Epithelial cell of esophagus (primary cell): ENCODE measurements at places on chromosomes 3 and 15.
A peak's percentile ranks its signal among the peaks of the same experiment; 100 is the strongest.

GRCh38 chr3:107323723-107324122 is 53.5 kb upstream of the CCDC54 start:
- DNase-seq: no peak

GRCh38 chr3:60274646-60275045 is 976.6 kb downstream of the FHIT start:
- no peak for DNase-seq

DNA sequence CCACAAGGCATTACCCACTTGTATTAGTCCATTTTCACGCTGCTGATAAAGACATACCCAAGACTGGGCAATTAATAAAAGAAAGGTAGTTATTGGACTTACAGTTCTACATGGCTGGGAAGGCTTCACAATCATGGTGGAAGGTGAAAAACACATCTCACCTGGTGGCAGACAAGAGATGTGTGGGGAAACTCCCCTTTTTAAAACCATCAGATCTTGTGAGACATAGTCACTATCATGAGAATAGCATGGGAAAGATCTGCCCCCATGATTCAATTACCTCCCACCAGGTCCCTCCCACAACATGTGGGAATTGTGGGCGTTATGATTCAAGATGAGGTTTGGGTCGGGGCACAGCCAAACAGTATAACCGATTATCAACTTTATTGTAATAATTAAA is 17.0 kb upstream of the CMC1 start:
- DNase-seq: no peak

- peak; percentile 84 for DNase-seq
Measured at GRCh38 chr15:63339006-63339766, 42.5 kb downstream of the CA12 start.

DNA sequence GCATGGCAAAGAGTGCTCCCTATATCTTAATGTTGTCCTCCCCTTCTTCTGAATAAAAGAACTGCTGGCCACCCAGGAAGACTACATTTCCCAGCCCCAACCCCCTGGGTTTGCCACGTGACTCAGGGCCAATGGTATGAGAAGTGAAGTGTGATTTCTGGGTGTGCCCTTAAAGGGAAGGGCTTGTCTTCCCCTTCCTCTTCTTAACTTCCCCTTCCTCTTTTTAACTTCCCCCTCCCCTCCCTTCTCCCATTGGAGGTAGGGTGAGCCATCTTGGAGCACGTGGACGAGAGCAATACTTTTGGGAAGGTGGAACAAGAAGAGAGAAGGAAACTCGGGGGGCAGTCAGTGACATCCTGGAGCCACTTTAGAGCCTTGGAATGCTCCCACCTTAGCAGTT is 6.8 kb upstream of the KBTBD12 start:
- DNase-seq: no peak

- peak; percentile 10 for DNase-seq
Measured at GRCh38 chr3:65951836-65952505, 86.7 kb downstream of the MAGI1 start.

DNA sequence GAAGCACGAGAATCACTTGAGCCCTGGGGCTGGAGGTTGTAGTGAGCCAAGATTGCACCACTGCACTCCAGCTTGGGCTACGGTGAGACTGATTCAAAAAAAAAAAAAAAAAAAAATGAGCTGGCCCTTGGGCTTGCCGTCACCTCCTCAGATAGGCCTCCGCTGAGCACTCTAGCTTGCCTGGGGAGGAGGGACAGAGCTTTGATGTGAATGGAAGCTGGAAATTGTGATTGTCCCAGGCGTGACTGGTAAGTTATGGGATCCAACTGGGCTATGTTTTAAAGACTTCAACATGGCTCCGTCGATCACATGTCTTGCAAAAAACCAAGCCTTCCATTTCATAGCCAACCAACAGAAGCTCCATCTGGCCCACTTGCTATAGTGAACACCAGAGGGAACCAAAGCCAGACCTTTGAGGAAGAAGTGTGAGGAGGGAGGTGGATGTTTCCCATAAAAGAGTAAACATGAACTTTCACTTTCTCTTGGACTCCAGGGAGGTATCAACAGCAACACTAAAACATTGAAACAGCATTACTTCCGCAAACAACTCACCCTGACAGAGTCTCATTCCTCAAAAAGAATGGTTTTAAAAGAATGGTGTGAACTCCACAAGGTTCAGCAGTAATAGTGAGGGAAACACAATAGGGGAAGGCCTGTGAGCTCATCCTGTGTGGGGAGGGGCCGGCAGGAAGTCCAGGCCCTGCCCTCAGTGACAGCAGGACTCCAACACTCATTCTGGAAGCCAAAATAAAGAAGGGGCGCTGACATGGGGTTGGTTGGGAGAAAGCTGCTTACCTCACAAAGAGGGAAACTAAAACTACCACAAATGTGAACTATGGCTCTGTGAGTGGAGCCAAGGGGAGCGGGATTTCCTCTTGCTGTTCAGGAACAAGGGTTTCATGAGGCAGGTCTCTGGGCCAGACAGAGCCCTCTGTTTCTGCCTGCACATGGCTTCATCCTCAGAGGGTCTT is 59.2 kb upstream of the IL12A start:
- DNase-seq: peak; percentile 31

- DNase-seq: no peak
Measured at GRCh38 chr3:123422457-123422856, 26.4 kb downstream of the ADCY5 start.

DNA sequence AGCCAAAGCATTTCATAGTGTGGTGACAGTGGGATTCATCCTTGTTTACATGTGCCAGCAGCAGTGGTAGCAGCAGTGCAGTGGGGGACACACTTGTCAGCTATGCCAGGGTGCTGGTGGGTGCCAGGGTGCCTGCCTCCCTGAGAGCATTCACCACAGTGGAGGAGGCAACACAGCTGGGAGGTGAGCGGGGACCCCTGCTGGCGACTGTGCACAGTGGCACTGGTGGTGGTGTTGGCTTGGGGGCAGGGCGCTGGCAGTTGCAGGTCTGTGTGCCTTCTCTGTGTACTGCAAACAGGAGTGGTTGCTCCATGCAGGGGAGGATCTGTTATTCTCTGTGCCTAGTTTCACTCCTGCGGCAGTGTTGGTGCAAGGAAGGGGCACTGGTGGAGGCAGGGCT is 41.2 kb downstream of the CEP63 start:
- peak; percentile 24 for DNase-seq

GRCh38 chr3:71300951-71301393 is 282.6 kb downstream of the FOXP1 start:
- no peak for DNase-seq

DNA sequence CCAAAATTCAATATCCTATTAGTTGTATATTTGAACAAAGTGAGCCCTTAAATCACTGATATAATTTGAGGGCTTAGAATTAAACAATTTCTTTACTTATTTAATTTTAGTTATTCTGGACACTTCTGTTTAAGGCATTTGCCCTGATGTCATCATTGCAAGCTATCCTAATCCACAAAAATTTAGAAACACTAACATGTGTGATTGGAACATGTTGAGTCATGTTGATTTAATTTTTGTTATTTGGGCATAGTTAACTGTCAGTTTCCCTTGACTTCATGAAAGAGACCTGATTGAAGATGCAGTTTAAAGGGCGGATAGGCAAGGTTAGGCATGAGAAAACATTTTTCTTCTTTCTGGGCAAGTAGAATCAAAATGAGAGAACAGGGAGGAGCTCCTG is 682.6 kb downstream of the ROBO1 start:
- DNase-seq: peak; percentile 1

- no peak for DNase-seq
Measured at GRCh38 chr15:87573039-87573438, 683.5 kb downstream of the NTRK3 start.

GRCh38 chr3:123634149-123635051 is 49.5 kb upstream of the HACD2 start:
- no peak for DNase-seq

DNA sequence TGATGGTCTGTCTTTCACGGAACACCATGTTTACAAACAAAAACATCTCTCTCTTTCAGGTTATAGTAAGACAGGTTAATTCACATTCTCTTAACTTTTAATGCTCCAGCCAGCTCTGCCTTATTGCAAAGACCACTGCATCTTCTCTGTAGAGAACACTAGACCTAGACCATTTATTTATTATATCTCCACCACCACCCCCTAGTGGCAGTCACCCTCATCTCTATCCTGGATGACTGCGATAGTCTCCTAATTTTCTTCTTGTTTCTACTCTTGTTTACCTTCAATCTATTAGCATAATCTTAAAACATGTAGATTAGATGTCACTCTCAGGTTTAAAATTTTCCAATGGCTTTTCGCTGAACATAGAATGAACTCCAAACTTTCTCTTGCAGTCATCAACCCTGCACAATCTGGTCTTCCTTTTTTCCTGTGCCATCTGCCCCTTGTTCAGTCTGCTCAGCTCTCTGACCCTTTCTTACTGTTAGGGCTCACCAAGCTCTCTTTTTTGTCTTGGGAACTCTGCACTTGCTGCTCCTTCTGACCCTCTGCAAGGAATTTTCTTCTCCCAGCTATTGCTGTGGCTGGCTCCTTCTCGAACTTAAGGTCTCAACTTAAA is 155.6 kb downstream of the SQOR start:
- peak; percentile 43 for DNase-seq

- DNase-seq: no peak
Measured at GRCh38 chr3:176740906-176741663, 456.2 kb downstream of the TBL1XR1 start.

- DNase-seq: no peak
Measured at GRCh38 chr15:32035285-32035684, 5.0 kb downstream of the CHRNA7 start.

GRCh38 chr15:64843991-64844390 is 2.3 kb downstream of the PLEKHO2 start:
- DNase-seq: no peak

DNA sequence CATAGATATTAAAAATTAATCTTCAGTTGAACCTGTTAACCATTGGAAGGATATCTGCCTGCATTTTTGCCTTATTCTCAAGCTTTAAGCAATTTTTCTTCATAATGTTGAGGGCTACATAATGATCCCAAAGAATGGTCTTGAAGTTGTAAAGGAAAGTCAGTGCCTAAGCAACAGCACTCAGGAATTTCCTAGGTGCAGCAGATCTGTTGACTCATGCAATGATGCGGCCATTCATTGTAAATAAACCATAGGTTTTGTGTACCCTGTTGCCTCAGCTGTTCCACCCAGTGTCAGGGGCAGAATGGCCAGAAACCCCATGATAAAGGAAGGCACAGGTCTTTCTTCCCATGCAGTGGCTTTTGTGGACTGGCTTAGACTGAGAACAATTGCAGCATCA is 78.4 kb upstream of the TRIM42 start:
- peak; percentile 81 for DNase-seq

GRCh38 chr3:190862209-190863118 is at the start of gene GMNC:
Gene GMNC, minus strand, starts transcription at chr3:190862694. Its CDS starts 79 bp downstream, at chr3:190862615.
- peak; percentile 90 for DNase-seq

DNA sequence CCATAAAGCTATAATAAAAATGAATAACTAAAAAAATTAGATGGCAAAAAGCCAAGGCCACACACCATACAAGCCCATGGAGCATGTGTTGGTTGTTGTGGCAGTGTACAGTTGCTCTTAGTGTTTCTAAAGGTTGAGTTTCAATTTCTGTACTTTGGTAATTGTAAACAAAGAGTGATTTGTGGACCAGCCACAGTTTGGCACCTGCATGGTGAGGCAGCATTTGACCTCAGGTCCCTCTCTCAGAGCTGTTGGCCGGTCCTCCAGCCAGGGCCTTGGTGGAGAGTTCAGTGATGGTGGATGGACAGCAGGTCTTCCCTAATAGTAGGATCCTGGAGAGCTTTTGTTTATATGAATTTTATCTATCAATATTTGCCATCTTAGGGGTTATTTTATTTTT is 5.6 kb downstream of the ACAD9 start:
- no peak for DNase-seq

- DNase-seq: peak; percentile 31
Measured at GRCh38 chr3:40070816-40071215, 238.7 kb upstream of the EIF1B start.
